ENCODE measurements at places on chromosomes 12 and 14.

DNA sequence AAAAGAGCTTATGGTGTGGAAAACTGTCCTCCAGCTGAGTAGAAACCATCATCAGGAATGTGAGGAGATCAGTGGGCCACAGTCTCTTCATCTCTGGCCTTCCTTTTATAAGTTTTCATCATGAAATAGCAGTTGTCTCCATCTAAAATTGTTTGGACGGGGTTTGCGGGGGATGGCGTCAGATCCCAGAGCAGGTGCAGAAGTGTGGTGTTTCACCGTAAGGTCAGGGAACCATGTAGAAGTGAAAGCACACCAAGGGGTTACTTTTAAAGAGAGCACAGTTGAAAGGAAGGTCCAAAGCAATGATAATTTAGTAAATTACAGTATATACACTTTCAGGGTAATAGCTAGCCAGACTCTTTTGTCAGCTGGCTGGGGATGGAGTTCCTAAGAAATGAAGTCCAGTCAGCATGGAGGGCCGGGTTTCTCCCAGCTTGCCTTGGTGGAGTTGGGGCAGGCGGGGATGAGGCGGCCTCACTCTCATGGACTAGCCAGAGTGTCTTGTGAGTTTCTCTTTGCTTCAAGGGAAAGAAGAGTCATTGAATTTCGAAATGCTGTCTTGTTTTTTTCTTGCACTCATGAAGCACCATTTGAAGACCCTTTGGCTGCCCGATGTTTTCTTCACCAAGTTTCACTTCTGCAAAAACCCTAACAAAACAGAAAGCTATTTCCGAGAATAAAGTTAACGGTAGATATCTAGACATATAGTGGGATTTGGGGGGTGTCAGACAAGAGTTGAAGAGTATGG, 100.6 kb downstream of the ETV6 start:
- no peak for DNase-seq

DNA sequence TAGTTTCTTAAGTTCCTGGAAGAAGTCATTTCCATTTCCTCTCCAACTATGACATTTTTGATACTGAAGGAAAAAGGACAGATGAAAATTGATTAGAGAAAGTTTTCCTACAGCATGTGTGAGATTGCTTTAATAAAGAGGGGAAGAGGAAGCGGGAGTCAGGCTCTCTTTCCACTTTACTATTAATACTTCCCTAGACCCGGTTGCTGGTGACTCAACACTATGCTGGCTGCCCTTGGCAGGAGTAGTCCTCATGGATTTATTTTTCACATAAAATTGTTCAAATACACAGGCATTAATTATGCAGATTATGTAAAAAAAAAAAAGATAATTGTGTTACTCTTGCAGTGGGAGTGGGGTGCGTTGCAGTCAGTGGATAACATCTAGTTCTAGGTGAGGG, 293.4 kb downstream of the EGLN3 start:
- peak; percentile 30 for DNase-seq

GRCh38 chr14:68926236-68926635, 52.9 kb downstream of the ACTN1 start:
- no peak for DNase-seq

DNA sequence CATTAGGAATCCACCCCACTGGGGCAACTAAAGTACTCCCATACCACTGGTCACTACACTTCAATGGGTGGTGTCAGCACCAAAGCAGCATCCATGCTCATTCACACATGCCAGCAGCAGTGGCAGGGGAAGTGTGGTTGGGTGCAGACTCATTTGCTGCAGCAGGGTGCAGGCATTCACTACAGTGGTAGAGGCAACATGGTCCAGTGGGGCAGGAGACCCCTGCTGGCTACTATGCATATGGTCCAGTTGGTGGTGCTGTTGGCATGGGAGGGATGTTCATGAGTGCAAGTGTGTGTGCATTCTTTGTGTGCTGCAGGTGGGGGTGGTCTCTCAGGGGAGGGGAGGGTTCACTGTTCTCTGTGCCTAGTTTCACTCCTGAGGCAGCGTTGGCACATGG, 908.4 kb upstream of the NOVA1 start:
- no peak for DNase-seq

GRCh38 chr14:69953266-69953915, 74.2 kb downstream of the SMOC1 start:
- DNase-seq, result no peak

GRCh38 chr14:81310606-81311005, 89.5 kb downstream of the STON2 start:
- no peak for DNase-seq

Data from HFFc6 (cell line).